ENCODE measurements at places on chromosomes 7 and 10.

GRCh38 chr7:139995017-139995915, 67.5 kb downstream of the PARP12 start:
- no peak for DNase-seq

- DNase-seq = no peak
These were observed 5.9 kb downstream of the VENTX start for GRCh38 chr10:133243593-133243992.

- DNase-seq = no peak
These were observed 33.7 kb downstream of the CAMK1D start for GRCh38 chr10:12382956-12383531.

- peak; percentile 48 for DNase-seq
These were observed 21.6 kb upstream of the UNCX start for GRCh38 chr7:1210979-1211608.

- DNase-seq = no peak
These were observed 384 bp downstream of the DCLRE1C start for GRCh38 chr10:14953424-14954000.

Data from DMS153 (cell line).